CD8-positive, alpha-beta T cell (primary cell): ENCODE measurements at places on chromosomes 16 and 17. TPM values are rescaled to one million over a fixed set of nuclear protein-coding genes. Genes with fewer than 3 reads are reported as not detected.

- DNase-seq = no peak
Measured at GRCh38 chr16:28609631-28610594, at the start of gene SULT1A1. Gene SULT1A1, minus strand, starts transcription at chr16:28610044. Its CDS starts 1,189 bp downstream, at chr16:28608855.

Gene CTRB2
- not detected for total RNA-seq

DNA sequence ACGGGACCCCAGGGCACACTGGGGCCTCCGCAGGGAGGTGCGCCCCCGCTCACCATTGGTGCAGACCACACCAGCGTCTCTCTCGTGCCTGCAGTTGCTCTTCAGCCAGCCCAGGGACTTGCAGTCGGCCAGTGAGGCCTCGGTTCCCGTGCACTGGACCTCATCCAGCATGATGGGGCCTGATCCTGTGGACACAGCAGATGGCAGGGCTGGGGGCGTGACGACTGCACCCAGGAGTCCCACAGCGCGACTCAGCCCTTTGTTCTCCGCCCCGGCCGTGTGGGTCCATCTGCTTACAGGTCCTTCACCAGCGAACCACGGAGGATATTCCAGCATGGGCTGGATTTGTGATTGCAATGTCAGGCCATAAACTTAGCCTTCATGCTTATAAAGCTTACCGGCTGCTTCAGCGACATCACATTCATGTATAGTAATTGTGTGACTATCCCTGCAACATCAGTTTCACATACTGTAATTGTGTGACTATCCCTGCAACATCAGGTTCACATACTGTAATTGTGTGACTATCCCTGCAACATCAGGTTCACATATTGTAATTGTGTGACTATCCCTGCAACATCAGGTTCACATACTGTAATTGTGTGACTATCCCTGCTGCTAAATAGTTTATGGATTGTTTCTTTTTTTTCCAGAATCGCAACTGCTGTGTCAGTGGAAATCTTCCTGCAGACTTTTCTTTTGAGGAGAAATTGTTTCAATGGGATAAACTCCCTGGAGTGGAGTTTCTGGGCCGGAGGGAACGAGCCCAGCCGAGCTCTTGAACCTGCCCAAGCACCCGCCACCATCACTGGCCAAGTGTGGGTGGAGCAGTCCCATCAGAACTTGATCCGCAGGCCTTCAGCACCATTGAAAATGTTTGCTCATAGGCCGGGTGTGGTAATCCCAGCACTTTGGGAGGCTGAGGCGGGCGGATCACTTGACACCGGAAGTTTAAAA, 4.8 kb downstream of the LGALS3BP start:
- DNase-seq = no peak

Gene KIFC3
- 0.36 TPM for total RNA-seq

DNA sequence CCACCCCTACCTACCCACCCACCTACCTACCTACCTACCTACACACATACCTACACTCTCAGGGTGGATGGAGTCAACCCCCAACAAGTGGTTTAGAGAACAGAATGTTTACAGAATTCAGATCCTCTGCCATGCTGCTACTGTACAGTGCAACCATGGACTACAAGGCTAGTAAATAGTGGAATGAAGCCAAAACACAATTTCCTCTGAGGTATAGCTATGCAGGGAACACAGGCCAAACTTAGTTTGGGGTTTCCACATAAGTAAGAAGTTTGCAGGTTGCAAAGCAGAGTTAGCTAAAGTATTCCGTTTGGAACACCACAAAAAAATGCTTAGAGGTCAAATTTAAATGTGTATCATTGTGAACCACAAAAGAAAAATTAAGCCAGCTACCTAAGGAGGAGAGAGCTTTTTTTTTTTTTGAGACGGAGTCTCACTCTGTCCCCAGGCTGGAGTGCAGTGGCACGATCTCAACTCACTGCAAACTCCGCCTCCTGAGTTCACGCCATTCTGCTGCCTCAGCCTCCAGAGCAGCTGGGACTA, 2.7 kb upstream of the AP1G1 start:
- no peak for DNase-seq

DNA sequence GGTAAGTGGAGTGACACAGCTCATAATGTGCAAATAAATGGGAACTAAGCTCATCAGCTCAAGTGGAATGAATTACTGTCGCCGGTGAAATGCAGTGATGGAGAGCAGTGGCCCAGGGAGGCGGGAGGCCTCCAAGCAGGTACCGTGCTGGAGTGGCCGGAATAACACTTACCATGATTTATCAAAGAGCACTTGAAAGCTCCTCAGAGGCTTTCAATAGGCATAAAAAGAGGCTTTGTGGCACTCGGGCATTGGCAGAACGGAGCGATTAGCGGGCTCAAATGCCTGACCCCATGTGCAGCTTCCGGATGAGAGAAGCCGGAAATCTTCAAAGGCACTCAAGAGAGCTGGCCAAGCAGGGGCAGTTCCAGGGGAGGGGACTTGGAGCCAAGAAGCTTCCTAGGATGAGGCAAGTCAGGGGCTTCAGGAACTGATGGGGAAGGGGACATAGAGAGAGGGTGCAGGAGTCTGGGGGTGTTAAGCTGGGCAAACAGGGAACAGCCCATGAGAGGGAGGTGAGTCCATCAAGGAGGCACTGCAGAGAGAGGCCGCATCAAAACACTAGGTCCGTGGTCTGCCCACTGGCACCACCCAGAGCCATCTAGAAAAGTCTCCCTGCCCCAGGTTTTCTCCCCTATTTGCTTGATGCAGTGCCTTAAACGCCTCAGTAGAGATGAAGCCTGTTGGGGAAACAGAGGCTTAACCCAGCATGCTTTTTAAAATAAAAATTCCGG, 144.0 kb upstream of the IRX6 start:
- no peak for DNase-seq
